Renal cortex interstitium (tissue), 15 donors: ENCODE measurements at places on chromosomes 3 and 15. TPM values are rescaled to one million over a fixed set of nuclear protein-coding genes. Genes with fewer than 3 reads are reported as not detected.

Gene MORC1
- polyA plus RNA-seq, result 0.59 TPM

Gene C3orf49
- 0.20 TPM for polyA plus RNA-seq

Gene ADGRG7
- polyA plus RNA-seq, result not detected

Gene KLHL40
- not detected for polyA plus RNA-seq

Gene TMEM158
- polyA plus RNA-seq, result 4.9 TPM

GRCh38 chr15:24039683-24040082 is 352.6 kb upstream of the NDN start:
- no peak for DNase-seq

GRCh38 chr3:188434594-188434993 is 280.6 kb downstream of the LPP start:
- no peak for DNase-seq

DNA sequence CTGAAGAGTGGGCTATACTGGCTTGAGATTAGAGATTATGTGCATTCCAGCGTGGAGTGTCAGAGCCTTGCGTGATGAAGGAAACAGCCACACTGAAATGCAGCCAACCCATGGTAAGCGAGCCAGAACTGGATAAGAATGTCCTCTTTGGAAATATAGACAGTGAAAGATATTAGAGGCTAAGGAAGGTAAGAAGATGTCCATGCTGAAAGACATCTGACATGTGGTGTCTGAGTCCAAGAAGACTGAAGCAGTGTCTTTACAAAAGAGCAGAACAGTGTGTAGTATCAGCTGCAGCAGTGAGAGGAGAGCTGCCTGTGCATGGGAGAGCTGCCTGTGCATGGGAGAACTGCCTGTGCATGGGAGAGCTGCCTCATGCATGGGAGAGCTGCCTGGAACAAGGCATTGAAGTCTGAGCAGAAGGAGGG is 672.2 kb downstream of the DIPK2A start:
- no peak for DNase-seq

GRCh38 chr15:41445399-41445798 is 28.5 kb downstream of the RTF1 start:
- no peak for DNase-seq

- DNase-seq, result no peak
These were observed 49.5 kb downstream of the WHAMM start for GRCh38 chr15:82858932-82859331.

- no peak for DNase-seq
These were observed 68.0 kb upstream of the RPL35A start for GRCh38 chr3:197881970-197882338.

- DNase-seq, result peak; percentile 57
These were observed 157.3 kb downstream of the ADAMTS9 start for GRCh38 chr3:64530434-64531049.

DNA sequence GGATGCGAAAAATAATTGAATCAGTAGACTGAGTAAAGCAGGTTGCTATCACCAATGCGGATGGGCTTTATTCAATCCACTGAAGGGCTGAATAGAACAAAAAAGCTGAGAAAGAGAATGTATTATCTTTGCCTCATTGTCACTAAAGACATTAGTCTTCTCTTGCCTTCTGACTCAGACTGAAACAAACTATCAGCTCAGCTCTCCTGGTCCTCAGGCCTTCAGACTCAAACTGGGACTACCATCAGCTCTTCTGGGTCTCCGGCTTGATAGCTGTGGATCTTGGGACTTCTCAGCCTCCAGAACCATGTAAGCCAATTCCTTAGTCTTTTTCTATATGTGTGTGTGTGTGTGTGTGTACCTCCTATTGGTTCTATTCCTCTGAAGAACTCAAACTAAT is 12.6 kb downstream of the IFT57 start:
- DNase-seq, result no peak

DNA sequence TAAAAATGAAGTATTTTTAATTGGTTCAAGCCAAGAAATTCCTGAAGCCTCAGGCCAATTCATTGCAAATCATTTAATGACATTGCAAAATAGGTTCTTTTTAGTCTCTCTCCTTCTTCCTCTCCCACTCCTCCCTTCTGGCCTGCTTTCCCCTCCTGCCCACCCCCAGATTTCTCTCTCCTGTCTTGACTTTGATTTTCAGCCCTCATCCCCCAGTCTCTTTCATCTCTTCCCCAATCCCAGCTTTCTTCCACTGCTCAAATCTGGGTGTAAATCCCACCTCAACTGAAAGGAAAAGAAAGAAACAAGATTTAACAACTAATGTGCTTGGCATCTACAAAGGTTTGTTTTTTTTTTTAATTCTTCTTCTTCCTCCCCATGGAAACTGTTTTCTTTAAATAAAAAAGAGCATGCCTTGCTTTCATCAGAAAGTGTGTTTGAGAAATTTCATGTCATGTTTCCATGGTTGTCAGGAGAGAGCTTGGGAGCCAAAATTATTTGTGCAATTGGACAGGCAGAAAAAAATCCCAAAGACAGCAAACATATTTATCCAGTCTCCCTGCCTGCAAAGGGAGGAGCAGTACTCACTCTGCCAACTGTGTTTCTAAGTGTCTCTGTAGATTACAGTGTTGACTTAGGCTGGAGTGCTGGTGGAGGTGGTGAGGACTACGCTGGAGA is 50.4 kb downstream of the BOC start:
- no peak for DNase-seq

DNA sequence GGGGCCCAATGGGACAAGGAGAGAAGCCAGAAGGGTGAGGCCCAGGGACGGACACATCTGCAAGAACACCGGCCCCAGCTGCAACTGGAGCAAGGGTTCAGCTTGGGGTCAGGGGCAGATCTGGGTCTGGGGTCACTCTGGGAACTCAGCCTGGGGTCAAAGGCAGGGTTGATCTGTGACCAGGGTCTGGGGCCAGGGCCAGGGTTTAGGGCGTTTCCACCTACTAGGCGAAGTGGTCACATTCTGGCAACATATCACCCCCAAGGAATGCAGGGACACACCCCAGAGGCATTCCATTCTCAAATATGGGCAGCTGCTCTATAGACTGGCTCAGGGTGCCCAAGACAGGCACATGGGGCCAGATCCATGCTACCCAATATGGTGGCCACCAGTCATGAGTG is 9.0 kb downstream of the UROC1 start:
- DNase-seq, result no peak

DNA sequence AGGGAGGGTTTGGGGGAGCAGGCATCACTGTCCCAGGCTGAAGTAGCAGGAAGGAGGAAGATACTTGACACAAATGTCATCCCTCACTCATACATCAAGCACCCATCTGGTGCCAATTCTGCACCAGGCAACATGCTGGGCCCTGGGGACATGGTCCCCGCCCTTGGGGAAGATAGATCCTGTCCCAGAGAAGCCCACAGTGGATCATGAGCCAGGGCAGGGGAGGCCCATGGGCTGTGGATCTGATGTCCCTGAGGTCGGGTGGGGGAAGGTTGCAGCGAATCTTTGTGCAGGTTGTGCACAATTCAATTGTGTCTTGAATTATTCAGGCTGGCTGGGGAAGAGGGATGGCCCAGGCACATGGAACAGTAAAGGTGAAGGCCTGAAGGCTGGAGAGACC is 6.4 kb upstream of the CCDC33 start:
- DNase-seq, result no peak

DNA sequence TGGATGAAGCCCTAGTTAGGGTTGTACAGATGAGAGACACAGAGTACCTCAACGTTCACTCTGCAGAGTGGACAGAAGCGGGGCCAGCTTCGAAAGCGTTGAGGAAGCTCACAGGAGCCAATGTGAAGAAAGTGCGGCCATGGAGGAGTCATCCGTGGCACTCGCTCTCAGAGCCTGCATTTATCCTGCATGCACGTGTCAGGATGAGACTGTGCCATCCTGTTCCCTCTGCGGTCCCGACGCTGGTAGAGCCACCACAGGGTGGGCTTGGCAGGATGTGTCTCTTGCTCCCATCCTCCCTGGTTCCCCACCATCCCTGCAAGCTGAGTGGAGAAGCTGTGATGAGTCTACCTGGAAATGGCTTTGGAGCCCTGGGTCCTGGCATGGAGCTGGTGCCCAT is 39.3 kb downstream of the KLHL25 start:
- DNase-seq, result no peak

- no peak for DNase-seq
These were observed 91.7 kb upstream of the IGSF10 start for GRCh38 chr3:151552589-151552988.

- no peak for DNase-seq
These were observed 800.8 kb downstream of the TUSC7 start for GRCh38 chr3:117510396-117510795.

DNA sequence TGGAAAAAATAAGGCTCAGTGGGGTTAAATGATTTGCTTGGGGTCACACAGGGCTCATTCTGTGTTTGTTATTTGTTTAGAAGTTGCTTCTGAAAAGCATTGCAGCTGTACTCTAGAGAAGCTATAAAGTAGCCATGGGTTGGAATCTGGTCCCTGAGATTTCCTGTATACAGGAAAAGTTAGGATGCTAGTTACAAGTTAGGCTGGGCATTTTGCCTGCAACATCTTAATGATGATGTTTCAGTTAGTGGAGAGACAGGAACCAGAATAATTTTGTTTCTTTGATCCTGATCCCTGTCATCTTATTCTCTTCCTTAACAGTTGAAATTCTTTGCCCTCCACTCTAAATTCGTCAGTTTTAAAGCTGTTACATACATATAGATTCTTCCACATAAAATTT is 445.3 kb downstream of the OTOL1 start:
- no peak for DNase-seq

- no peak for DNase-seq
These were observed 10.4 kb upstream of the SEMA4B start for GRCh38 chr15:90190606-90191343.

- DNase-seq, result no peak
These were observed 78.0 kb downstream of the BBX start for GRCh38 chr3:107600780-107601179.

DNA sequence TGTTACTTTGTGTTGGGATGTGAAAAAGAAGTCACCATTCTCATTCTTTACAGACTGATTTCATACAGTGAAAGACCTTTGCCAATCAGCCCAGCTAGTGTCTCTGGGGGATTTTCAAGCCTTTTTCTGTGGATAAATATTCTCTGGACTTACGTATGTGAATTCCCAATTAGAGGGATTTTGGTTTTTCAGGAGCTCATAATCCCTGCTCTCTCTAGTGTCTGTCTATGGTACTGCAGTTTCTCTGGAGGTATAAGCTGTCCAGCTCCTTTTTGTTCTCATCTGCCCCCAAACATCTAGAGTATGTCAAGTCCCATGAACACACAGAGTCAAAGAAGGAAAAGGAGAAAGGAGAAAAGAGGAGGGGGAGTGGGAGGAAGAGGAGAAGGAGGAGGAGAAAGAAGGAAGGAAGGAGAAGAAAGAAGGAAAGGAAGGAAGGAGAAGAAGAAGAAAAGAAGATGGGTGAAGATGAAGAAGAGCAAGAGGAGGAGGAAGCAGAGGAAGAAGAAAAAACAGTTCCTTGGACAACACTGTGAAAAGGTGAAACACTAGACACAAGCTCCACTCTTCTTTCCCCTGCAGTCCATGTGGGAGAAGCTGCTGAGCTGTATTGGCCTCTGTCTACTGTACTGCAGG is 218.6 kb downstream of the GREM1 start:
- DNase-seq, result no peak

DNA sequence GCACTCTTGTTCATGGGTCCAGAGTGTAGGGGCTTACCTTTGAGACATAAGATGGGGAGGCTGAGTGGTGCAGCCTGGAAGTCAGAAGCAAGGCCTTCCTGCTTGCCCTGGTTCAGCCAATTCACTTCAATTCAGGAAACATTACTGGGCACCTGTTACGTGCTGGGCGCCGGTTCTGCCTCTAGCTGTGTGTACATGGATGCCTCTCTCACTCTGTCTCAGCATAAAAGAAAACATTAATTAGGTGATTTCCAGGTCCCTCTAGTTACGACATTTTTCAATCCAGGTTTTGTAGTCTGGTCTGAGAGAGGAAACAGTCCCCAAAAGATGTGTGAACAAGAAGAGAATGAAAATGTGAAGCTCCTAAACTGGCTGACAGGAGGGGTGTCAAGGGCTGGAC is 1.2 kb downstream of the RTP1 start:
- no peak for DNase-seq

DNA sequence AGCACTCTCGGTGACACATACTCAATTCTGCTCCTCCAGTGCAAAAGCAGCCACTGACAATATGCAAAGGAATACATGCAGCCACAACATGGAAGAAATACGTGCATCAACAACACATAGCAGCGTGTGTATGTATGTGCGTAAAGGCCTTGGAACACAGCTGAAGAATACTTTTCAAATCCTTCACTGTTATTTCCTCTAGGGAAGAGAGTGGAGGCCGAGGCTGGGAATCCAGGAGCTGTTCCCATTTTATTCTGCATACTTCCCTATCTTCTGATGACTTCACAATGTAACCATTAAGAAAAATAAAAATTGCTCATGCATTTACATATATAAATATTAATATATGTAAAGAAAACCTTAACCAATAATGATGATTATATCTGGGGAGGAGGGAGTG is 36.6 kb upstream of the MGLL start:
- DNase-seq, result no peak

- no peak for DNase-seq
These were observed 10.5 kb downstream of the ITIH4 start for GRCh38 chr3:52819936-52820335.

- no peak for DNase-seq
These were observed 39.9 kb downstream of the NKIRAS1 start for GRCh38 chr3:23876923-23877322.

GRCh38 chr15:90049666-90050604 is 48.8 kb downstream of the ZNF710 start:
- no peak for DNase-seq
